ENCODE measurements at places on chromosomes 1 and 21.

DNA sequence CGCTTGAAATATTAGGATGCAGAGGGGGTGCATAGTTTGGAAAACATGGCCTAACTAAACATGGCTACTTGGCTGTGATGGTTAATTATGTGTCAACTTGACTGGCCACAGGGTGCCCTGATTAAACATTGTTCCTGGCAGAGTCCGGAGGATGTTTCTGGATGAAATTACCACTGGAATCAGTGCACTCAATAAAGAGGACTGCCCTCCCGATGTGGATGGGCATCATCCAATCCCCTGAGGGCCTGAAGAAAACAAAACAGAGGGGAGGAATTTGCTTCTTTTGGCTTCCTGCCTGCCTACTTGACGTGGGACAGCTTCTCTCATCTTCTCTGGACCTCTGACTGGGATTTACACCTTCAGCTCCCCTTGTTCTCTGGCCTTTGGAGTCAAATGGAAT, 79.1 kb upstream of the KCNE2 start:
- no peak for DNase-seq

DNA sequence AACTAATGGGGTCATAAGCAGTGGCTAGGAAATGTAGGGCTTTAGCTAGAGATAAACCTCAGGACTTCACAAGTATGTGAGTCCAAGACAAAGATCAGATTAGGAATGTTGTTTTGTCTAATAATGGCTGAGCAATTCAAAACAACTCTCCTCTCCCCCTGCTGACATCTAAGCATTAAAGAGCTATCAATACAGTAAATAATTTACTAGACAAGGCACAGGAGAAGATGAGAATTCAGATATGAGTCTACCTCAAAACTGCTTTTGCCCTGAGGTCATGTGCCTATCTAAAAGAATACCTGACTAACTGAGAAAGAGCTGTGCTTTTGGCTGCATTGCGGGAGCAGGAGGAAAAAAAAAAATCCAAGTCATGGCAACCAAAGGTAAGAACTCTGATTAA, 86.8 kb downstream of the SPATA17 start:
- DNase-seq, result no peak

DNA sequence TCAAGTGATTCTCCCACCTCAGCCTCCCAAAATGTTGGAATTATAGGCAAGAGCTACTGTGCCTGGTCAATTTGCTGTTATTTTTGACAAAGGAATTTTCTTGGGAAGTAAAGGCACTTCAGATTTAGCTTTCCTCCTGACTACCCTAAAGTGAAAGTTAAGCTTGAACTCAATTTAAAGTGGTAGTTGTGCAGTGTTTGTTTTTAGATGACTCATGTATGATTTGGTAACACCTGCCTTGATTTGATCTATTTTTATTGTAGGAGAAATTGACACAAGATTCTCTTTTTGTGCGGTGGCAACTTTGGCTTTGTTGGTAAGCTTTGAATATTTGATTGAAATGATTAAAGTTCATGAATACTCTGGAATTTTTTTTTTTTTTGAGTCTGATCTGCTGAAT, 5.0 kb downstream of the RABGGTB start:
- no peak for DNase-seq

GRCh38 chr1:24694380-24694843, 50.8 kb upstream of the CLIC4 start:
- no peak for DNase-seq

Data from HS-27A (cell line).